Stimulated activated CD8-positive, alpha-beta memory T cell treated with anti-CD3 and anti-CD28 coated beads, Interleukin-7, amount 100 ng/mL, for 24 hours (primary cell): ENCODE measurements at places on chromosomes 2 and 18.

DNA sequence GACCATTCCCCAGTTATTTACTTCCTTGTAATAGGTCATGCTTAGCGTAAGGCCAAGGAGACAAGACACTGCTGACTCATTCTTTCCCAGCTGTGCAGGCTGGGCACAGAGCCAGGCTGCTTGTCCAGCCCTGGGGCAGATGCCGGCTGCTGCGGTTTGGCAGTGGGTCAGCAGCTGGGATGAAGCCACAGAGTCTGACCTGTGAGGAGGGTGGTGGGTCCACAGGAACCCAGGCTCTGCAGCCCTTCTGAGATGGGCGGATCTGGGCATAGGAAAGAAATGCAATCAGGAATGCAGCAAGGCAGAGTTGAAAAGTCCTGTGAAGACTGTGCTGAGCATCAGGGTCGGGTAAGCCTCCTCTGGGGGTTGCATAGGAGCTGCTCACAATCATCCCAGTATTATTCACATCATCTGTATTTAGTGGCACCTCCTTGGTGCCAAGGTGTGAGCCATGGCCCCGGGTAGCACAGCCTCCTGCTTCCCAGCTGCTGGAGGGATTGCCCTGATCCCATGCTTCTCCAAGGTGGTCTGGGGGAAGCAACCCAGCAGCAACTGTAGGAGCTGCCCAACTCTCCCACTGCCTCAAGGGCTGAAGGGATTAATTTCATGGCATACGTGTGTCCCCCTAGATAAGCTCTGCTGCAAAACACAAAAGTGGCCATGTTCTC is 139.0 kb downstream of the DDX1 start:
- no peak for DNase-seq

DNA sequence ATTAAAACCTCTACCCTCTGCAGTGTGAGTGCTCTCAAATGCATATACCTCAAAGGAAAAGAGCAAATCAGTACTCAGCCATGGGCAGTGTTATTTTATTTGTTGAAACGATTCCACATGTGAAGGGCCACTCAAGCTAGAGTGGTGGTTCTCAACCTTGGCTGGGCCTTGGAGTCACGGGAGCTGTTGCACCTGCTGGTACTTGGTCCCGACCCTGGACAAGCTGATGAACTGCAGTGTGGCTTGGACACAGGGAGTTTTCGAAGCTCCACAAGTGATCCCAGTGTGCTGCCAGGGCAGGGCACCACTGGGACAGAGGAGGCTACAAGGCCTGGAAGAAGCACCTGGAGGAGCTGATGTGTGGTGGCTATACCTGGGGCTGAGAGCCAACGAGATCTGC is 19.7 kb downstream of the GNLY start:
- DNase-seq: no peak

- DNase-seq: no peak
Measured at GRCh38 chr2:168849610-168850009, 40.6 kb downstream of the SPC25 start.

DNA sequence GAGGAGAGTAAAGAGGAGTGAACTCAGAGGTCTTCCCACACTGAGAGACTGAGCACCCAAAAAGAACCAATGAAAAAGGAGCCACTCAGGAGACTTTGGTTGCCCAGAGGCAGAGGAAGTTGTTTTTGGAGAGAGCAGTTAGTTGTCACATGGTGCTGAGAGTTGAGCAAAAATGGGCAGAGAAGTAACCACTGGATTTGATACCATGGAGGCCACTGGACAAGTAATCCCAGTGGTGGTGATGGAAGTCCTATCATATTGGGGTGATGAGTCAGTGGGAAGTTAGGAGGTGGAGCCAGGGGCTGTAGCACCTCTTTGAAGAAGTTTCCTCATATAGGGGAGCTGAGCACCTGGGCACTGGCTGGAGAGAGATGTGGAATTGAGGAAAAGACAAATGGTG is 235.8 kb downstream of the TPGS2 start:
- DNase-seq: no peak

- DNase-seq: no peak
Measured at GRCh38 chr2:18603854-18604530, 14.6 kb upstream of the NT5C1B start.

DNA sequence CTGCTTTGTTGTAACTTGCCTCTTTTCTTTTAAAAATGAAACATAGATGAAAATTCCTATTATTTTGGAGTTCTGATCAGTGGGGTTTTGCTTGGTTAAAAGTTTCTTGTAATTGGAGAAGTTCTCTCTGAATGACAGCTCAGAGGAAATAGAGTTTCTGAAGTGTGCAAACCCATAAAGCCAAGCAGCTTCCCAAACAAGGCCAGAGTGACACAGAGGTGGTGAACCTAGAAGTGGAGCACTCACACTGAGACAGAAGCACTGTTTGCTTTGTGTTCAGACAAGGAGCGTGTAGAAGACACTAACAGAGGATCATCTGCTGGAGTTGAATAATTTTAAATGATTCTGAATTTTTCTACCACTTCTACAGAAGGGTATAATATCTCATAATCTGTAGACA is 49.2 kb downstream of the FBXO48 start:
- no peak for DNase-seq

DNA sequence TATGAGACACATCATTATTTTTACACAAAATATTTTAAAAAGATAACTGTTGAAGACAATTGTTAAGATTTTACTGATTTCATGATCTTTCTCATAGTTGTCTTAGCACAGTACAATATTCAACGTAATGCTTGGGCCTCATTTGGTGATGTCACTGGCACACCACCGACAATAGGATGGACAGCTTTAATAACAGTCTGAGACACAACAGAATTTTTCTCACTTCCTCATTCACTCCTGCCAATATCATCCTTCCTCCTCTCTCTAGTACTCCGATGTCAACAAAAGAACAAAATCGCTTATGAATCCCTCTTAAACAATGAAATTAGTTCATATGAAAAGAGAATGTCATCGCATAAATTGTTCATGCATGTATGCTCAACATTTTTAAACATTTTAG is 461.9 kb upstream of the CDH7 start:
- no peak for DNase-seq
